Stimulated activated CD4-positive, alpha-beta T cell treated with anti-CD3 and anti-CD28 coated beads, Interleukin-4, amount 100 ng/mL, for 4 hours (primary cell): ENCODE measurements at places on chromosomes 4 and X.

- no peak for DNase-seq
Measured at GRCh38 chrX:8879750-8880149, 78.6 kb upstream of the FAM9A start.

DNA sequence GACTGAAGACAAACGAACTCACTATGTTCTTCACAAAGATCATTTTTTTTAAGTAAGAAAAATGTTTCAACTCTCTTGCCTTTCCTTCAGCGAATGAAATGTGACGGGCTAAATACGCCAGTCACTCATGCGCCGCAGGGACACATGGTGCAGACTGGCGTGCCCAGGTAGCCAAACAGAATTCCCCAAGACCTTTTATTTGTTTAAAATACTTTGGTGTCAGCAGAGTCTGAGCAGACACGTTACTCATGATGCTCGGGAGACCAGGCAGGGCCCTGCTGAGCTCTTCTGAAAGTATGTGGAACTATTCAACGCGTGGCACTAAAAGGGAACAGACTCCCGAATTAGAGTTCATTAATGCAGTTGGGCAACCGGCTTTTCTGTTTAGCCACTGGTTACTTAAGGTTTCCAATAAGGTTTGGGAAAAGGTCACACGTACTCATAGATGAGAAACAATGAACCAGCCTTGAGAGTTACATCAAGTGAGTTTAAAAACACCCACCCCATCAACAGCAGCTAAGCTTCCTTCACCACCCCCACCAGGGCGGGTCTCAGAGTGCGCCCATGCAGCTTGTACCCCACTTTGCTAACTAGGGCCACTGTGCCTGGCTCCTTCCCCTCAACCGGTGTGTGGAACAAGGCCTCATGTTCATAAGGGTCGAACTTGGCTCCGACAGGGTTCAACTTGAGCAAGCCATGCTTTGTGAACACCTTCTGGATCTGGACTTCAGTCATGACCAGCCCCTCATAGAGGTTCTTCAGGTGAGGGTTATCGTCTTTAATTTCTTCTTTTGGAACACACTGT lies 7.3 kb downstream of the GRPEL1 start:
- DNase-seq: no peak

DNA sequence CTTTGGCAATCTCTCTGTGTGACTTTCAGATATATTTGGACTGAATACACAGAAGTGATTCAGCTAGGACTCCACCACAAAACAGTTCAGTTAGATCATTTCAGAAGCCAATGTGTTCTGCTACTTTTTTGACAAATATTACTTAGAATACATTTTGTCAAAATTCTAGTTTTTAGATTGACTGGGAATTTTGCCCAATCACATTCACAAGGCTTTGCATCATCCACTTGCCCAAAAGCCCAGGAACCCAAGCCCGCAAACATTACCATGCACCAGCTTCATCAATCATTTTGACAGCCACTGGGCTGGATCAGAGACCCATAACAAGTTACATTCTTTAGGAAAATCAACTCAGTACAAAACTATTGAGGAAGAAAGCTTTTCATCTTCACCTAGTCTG lies 256.6 kb upstream of the NDST3 start:
- no peak for DNase-seq

GRCh38 chrX:70907900-70908299 lies 611 bp downstream of the TEX11 start:
- DNase-seq: no peak

- DNase-seq: no peak
Measured at GRCh38 chrX:45068569-45068968, 132.1 kb downstream of the DIPK2B start.

- no peak for DNase-seq
Measured at GRCh38 chr4:2771264-2771663, 15.1 kb upstream of the TNIP2 start.

DNA sequence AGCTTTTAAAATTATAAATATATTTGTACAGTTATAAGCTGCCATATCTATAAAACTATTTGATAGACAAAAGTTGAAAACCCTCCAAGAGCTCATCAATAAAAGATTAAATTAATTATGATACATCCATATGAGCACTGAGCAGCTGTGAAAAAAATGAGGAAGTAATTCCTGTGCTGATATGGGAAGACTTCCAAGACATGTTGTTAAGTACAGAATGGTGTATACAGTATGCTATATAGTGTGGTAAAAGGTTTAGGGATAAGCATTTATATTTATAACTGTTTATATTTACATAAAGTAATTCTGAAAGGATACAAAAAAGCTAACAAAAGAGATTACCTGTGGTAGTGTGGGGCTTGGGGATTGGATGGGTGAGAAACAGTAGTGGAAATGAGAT lies 92.8 kb upstream of the BMP2K start:
- DNase-seq: no peak

DNA sequence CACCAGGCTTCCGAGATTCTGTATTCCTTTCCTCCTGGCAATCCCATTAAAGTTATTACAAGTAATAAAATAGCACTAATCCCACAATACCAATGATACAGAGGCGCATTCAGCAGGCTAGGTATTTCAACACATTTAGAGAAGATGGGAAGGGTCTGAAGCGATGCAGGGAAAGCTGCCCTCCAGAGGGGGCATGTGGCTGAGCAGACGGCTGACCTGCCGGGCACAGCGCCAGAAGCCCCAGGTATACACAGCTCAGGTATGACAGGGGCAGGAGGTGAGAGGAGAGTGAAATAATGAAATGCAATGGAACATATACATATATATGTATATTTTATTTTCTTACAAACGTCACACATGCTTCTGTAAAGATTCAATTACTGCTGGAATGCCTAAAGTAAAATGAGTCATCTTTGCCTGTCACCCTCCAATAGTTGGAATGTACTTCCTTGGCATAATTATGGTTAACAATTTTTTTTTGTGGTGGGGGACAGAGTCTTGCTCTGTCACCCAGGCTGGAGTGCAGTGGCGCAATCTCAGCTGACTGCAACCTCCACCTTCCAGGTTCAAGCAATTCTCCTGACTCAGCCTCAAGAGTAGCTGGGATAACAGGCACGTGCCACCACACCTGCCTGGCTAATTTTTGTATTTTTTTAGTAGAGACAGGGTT lies 21.3 kb upstream of the CDKN2AIP start:
- DNase-seq: no peak

- no peak for DNase-seq
Measured at GRCh38 chrX:108230574-108230973, 139.0 kb downstream of the ATG4A start.

GRCh38 chr4:7202411-7202810 lies 10.1 kb downstream of the SORCS2 start:
- no peak for DNase-seq

DNA sequence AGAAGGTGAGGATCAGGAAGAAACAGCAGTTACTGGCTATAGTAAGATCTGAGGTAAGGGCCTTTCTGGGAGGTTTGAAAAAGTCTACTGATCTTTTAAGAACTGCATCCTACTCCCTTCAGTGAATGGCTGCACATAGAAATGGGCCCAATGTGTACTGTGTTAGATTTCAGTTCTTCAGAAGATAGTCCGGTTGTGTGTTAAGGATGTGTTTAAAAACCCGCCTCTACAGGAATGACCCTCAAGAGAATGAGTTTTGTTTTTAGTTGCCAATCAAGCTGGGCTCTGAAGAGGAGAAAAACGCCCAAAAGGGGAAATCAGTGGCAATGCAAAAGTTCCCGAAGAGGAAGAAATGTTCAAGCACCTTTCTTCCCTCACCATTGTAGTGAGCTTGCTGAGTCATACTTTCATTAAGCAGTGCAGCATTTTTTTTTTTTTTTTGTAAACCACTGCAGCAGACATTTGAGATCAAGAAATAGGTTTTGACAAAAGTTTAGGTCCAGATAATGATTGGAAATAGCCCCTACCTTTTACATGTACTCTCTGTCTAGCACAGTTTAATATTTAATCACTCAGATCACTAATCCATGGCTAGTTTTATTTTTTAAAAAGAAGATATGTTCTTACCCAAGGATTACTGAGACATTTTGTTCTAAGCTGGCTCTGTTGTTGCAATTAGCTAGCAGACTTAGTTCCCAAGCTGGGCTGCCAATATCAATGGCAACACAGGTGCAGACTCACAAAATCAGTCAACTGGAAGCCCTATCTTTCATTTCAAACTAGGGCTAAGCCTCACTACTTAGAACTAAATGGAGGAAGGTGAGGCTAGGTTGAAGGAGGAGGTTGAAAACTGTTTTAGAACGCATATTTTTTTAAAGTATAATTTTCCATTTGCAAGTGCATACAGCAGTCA lies 7.0 kb upstream of the TRPC5OS start:
- no peak for DNase-seq

DNA sequence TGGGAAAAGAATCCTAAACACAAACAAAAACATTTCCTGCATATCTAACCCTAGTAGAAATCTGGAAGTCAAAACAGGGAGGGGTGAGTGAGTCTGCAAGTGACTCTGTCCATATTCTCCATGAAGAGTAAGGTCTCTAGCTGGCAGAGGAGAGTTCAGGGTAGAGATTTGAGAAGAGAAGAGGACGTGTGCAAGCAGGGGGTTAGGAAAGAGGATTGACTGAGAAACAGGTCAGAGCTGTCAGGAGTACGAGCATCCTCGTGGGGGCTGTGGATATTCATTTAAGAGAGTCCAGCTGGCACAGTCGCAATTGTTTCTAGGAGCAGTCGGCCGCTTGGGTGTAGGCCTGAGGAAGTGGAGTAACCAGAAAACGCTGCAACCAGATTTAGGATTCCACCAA lies 27.9 kb downstream of the PROM1 start:
- DNase-seq: no peak

DNA sequence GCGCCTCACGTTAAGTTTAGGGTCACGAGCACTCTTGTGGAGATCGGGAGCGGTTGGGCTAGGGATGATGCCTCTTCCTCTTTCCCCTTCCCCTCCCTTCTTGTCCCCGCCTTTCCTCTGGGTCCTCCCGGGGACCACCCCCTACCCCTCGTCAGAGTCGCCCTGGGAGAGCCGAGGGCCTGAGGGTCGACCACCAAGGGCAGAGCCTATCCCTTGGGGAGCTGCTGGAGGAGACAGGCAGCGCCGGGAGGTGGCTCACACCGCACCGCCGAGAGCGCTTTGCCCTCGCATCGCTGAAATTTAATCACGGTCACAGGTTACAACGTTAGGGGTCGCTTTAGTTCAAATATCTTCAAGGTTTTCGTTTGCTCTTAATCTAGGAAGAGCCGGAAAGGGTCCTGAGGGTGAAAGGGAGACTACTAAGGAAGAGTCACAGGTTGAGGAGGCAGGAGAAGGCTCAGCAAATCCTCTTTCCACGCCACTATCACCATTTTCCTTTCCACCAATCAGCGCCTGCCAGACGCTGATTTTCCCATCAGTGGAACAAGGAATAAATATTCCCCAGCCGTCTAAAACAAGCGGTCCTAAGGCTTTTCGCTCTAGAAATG lies 528 bp upstream of the SNCA start:
- DNase-seq: no peak

DNA sequence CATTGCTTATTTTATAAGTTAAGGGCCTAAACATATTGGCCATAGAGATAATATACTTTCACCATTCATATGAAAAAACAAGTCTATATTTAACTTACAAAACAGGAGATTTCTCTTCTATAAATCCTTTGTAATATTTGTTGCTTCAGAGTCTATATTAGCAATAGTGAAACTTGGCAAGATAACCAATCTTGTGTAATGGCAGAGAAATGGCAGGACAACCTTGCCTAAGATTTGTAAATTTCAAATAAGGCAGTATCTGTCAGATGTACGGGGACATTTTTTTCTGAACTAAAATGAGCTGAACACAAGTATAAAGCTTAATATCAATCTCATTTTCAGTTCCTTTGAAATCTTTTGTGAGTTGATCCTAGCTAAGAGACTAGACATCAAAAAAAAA lies 17.8 kb upstream of the CPEB2 start:
- no peak for DNase-seq

- no peak for DNase-seq
Measured at GRCh38 chr4:152009031-152009670, 248.3 kb upstream of the GATB start.

DNA sequence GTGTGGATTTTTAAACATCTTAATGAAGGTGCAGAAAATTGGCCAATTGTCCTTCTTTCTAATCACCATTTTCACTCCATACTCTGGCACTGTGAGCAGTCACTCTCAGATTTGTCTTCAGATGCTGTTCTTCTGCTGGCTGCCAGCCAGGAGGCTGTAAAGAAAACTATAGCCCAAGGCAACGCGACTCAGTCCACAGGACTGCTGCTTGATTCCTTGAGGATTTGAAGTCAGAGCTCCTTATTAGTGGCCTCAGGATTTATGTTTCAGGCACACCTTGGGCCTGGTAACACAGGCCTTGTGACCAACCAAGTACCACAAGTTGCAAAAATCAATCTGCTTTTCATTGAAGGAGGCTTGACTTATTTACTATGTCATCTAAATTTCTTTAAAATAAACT lies 342.6 kb downstream of the GPM6A start:
- no peak for DNase-seq

GRCh38 chr4:180913750-180914149 lies 1329.5 kb upstream of the TENM3 start:
- no peak for DNase-seq

DNA sequence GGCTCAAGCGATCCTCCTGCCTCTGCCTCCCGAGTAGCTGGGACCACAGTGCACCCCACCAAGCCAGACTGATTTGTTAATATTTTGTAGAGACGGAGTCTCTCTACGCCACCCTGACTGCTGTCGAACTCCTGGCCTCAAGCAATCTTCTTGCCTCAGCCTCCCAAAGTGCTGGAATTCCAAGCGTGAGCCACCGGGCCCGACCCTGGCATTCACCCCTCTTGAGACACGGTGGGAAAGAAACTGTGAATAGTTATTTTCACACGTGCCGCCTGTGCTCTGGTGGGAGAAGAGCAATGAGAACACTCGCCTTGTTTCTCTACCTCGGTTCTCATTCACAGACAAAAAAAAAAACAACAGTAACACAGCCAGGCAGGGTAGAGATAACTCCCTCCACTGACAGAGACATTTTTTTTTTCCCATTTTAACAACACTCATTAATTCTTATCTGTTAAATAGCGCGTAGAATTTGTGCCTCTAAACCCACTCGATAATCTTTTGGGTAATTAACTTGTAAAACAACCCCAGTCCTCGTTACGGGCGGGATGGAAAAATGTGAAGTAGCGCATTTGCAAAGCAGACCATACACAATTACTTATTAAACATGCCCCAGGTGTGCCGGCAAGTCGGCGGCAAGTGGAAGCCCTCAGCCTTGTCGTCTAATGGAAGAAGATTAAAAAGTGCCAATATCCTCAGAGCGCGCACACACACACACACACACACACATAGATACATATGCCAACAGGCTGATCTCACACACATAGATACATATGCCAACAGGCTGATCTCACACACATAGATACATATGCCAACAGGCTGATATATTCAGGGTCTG lies 103.3 kb downstream of the DHRSX start:
- DNase-seq: no peak

DNA sequence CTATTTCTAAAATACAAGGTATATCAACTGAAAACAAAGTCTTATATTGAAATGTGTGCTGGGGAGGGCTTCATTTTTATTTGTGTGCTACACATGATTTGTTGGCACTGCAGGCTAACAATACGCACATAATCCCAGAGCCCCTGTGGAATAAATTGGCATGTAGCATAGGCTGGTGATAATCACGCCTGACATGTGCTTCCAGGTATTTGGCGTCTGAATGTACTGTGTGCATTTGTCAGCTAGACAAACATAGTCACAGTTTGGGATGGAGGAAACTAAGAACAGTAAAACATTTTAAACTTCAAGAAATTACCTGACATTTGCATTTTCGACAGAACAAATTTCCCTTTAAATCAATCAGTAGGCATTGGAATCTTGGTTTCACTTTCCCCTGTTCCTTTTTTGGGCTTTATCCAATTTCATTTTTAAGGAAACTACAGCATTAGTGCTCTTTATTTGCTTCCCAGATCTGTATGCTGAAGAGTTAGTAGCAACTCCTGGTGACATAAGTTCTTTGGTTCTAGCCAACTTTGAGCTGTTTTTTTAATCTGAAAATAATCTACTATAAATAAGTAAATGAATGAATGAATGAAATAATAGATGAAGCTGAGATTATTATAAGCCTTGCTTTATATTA lies 472.3 kb downstream of the PDHA2 start:
- DNase-seq: no peak
